Smooth muscle cell of the coronary artery (primary cell): ENCODE measurements at places on chromosomes 7 and 10. TPM values are rescaled to one million over a fixed set of nuclear protein-coding genes. Genes with fewer than 3 reads are reported as not detected.

The KCND2 gene
- 0.90 and 21.8 TPM in 2 replicates for total RNA-seq

The IDI2 gene
- not detected in 2 replicates for total RNA-seq

The ARMC3 gene
- total RNA-seq, result not detected in 2 replicates

The TMEM196 gene
- total RNA-seq, result not detected in 2 replicates

The NEUROG3 gene
- total RNA-seq, result not detected in 2 replicates

The ATOH7 gene
- total RNA-seq, result not detected in 2 replicates

The SLC35G1 gene
- 1.5 and 3.2 TPM in 2 replicates for total RNA-seq

The SH2D4B gene
- total RNA-seq, result not detected in 2 replicates
